ENCODE measurements at places on chromosomes 2 and 18. TPM values are rescaled to one million over a fixed set of nuclear protein-coding genes. Genes with fewer than 3 reads are reported as not detected.

L3MBTL4 gene
- total RNA-seq: not detected

CD8B2 gene
- total RNA-seq: not detected

MAP2 gene
- 1.4 TPM for total RNA-seq

SKA1 gene
- total RNA-seq: 11.9 TPM

SPDYA gene
- total RNA-seq: not detected

REEP1 gene
- 0.88 TPM for total RNA-seq

TMEFF2 gene
- 0.34 TPM for total RNA-seq

CFAP65 gene
- 0.48 TPM for total RNA-seq

All from A549 treated with Mapracorat at 1 μM for 4 hours (cell line).